ENCODE measurements at places on chromosomes 16 and 17.

- DNase-seq, result peak; percentile 87
These were observed 5.2 kb upstream of the GRIN2C start for GRCh38 chr17:74864866-74865395.

GRCh38 chr16:74321356-74321755 lies 24.7 kb downstream of the PSMD7 start:
- DNase-seq, result no peak

DNA sequence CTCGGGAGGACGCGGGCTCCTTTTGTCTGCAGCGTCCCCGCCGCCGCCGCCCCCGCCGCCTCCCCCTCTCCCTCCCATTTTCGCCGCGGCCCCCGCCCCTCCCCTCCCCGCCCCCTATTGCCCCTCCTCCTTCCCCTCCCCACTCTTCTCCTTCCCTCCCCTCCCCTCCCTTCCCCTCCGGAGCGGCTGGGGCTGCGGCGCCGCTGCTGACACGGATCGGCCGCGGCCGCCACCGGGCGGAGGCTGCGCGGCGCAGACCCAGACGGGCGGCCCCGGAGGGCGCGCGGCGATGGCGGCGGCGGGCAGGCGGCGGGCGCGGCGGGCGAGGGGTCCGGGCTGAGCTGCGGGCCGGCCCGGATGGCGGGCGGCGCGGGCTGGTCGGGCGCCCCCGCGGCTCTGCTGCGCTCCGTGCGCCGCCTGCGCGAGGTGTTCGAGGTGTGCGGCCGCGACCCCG lies at the start of gene RAB11FIP4:
RAB11FIP4 (plus strand) TSS at position 180 of the 454 bp plus-strand sequence; CDS start at position 358, 178 bp downstream.
- peak; percentile 78 for DNase-seq

DNA sequence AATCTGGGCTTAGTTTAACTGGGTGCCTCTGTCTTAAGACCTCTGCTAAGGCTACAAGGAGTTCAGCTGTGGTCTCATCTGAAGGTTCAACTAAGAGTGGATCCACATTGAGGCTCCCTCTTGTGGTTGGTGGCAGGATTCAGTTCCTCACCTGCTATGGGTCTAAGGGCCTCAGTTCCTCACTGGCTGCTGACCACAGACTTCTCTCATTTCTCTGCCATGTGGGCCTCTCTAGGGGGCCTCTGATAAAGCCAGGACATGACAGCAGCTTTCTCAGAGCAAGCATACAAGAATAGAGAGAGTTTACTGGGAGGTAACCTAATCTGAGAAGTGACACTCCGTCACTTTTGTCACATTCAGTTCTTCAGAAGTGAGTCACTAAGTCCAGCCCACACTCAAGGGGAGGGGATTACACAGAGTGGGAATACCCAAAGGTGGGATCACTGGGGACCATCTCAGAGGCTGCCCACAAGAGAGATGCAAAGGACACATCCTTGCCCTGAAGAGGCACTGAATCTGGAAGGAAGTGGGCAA lies 19.2 kb upstream of the ABAT start:
- peak; percentile 58 for DNase-seq

DNA sequence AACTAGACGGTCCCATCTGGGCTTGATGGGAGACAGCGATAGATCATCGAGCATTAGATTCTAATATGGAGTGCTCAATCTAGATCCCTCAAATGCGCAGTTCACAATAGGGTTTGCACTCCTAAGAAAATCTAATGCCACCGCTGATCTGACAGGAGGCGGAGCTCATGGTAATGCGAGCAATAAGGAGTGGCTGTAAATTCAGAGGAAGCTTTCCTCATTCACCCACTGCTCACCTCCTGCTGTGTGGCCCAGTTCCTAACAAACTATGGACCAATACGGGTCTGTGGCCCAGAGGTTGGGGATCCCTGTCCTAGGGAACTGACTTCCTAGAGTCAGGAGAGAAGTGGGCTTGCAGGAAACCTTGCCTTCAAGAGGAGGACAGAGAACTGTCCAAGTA lies 25.2 kb upstream of the AMZ2 start:
- no peak for DNase-seq

GRCh38 chr17:8724451-8724850 lies 20.2 kb downstream of the CCDC42 start:
- DNase-seq, result no peak

DNA sequence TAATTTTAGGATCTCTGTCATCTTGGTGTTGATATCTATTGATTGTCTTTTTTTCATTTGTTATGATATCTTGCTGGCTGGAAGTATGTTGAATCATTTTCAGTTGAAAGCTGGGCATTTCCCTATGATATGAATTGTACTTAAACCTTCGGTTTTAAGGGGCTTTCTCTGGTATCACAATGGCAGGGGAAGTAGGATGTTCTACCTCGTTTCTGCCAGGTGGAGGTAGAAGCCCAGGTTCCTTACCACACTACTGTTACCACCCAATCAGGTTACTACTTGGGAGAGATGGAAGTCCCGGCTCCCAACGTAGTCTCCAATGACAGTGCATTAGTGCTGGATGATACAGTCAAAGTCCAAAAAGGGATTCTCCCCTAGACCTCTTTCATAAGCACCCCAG lies 281.7 kb upstream of the TBX2 start:
- DNase-seq, result no peak

DNA sequence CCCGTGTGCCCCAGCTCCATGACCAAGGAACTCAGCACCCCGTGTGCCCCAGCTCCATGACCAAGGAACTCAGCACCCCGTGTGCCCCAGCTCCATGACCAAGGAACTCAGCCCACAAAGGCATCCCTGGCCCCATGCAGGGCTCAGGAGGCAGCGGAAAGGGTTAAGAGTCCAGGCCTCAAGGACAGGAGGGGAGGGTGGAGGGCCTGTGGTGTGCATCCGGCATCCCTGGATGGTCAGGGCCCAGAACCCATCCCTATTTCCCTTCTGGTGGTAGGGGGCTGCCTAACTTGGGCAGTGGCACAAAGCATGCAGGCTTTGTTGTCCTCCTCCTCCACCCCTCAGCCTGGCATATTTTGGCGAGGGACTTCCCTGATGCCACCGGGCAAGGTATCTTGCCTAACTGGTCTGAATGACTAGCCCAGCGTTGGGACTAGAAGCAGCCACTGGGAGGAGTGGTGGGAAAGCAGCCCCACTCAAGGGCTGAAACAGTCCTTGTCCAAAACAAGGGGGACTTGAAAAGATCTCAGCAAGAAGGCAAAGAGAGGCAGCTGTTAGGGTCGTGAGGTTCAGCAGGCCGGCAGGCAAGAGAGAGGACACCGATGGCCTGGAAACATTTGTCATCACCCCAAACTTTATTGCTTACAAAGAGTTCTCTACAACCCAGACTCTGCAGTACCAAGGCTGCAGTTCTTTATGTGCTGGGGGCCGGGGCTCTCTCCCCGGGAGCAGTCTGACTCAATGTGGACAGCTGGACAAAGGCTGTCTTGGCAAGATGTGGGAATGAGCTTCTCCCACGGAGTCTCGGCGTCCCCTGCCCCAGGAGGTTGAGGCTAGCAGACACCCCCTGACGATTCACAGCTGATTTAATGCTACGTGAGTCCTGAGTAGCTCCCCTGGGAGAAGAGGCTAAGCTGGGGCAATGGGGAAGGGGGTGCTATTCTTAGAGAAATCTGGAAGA lies 902 bp upstream of the SPATA32 start:
- DNase-seq, result no peak

- DNase-seq, result no peak
These were observed 404.5 kb upstream of the ASIC2 start for GRCh38 chr17:33697557-33697956.

DNA sequence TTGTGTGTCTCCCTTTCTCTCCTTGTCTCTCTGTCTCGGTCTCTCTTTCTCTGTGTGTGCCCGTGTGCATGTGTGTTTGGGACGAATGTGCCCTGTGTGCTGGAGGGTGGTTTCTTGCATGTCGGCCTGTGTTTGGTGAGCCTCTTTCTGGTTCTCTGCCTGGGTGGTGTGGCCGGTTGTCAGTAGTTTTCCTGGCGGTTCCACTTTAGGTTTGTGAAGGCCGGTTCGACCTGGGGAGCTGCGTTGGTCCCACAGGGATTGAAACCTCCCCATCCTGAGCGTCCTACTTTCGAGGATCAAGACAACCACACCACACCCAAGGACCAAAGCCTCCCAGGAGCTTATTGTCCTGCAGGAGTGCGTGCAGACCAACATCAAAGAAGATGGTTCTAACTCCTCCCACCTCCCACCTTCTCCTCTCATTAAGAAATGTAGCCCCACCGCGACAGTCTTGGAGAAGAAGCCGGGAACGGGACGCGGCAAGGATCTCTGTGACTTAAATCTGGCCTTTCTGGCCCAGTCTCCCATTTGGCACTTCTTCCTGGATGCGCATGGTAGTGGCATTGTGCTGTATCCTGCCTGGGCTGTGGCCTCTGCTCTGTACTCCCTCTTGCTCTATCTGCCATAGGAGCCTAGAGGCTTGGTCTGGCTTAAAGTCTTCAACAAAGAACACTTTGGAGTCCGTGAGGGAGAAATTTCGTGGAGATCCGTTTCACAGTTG lies 1685.0 kb downstream of the TP53TG3F start:
- no peak for DNase-seq

- no peak for DNase-seq
These were observed 12.4 kb downstream of the PLCD3 start for GRCh38 chr17:45119964-45120363.

DNA sequence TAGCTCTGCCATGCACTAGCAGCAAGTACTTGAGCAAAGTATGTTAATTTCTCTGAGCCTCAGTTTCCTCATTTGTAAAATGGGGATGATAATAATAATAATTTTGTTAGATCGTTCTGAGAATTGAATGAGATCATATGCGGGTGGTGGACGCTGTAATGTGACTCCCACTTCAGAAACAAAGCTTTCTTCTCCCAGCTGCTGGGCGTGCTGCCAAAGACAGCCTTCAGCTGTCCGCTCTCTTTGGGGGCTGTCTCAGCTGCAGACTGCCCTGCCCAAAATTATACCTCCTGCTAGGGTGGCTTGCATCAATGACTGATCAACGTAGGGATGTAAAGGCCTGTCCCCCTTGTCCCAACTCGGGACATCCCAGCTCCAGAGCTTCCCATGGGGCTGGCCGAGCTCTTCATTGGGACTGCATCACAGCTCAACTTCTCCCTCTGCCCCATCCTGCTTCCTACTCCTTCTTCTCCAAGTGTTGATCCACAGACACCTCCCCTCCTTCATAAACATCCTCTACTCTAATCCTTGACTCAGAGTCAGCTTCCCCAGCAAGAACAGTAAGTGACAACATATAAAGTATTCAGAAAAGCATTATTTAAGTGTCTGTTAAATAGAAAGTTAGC lies 30.7 kb upstream of the CDH5 start:
- no peak for DNase-seq

GRCh38 chr17:31824766-31825360 lies 34.2 kb downstream of the COPRS start:
- DNase-seq, result no peak

GRCh38 chr16:76162046-76162445 lies 115.2 kb upstream of the CNTNAP4 start:
- no peak for DNase-seq

DNA sequence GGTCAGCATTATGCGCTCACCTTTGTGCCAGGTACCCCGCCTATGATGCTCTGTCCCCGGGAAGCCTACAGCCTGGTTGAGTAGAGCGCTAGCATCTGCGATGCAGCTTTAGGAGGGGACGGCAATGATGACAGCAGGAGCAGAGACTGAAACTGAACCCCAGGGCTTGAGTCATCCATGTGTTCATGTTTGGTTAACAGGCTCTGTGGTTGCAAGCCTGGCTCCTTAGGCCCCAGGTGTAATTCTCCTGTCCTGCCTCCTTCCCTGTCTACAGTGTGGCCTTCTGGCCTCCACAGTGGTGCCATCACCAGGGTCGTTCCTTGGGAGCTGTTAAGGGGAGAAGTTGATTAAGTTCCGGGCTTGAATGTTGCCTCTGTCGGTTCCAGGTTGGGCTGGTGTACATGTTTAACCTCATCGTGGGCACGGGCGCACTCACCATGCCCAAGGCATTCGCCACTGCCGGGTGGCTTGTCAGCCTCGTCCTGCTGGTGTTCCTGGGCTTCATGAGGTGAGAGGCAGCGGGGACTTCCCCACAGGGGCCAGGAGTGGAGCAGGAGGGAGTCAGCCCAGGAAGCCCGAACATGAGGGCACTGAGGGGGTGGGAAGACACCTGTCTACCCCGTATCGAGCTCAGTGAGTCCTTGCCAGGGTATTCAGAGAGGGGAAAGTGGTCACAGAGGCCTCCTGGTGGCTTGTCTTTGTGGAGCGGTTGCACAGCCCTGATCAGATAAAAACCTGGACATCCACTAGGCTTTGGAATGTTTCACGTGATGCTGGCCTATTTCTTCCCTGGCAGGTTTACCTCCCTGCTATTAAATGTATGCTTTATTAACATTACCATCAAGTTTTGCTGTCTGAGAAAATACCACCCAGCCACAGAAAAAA lies 9.2 kb upstream of the NAT9 start:
- DNase-seq, result no peak

GRCh38 chr16:637081-638018 lies 1.2 kb upstream of the METTL26 start:
- DNase-seq, result peak; percentile 93

DNA sequence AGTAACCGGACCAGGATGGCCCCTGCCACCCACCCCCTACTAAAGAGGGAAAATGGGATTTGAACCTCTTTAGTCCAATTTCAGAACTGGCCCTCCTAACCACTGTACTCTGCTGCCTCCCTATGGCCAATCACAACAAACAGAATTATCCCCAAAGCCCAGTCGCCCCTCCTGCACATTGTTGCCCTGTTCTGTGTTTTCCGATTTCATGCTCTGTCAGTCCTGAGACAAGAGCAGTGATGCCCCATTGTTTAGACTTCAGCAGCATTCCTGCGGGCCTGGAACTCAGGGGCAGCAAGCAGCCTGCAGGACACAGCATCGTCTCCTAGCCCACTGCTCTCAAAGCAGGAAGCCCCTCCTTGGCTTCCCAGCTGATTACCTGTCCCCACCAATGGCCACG lies 20.5 kb upstream of the KLHL11 start:
- peak; percentile 39 for DNase-seq

DNA sequence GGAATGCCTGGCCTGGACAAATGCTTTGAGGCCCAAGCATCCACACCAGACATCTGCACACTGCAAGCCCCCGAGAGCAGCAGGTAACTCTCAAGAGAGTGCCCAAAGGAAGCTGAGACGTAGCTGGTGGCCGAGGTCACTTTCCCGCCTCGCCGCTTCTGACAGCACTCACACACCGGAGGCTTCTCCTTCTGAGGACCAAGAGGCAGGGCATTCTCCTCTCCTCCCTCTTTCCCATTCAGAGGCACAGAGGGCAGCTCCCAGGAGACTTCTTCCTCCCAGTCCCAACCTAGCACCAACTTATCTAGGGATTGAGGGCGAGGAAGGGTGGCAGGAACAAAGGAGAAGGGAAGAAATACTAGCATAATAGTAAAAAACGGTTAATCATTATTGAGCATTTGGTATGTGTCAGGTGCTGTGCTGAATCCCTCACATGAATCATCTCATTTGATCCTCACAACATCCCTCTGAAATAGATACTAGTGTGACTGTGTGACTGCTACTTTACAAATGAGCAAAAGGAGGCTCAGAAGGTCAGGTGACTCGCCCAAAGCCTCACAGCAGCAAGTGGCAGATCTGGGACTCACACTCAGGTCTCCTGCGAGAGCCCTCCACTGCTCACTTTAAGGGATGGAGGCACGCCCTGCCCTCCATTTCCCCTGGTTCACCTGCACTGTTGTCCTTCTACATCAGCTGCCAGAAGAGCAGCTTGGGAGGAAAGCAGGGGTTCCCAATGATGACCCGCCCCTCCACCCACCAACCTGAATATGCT lies 41.8 kb downstream of the MYO18A start:
- DNase-seq, result no peak

All from iPS-NIHi11 (cell line).